ENCODE measurements at places on chromosomes 16 and 17. TPM values are rescaled to one million over a fixed set of nuclear protein-coding genes. Genes with fewer than 3 reads are reported as not detected.

The MYH11 gene
- not detected for total RNA-seq

DNA sequence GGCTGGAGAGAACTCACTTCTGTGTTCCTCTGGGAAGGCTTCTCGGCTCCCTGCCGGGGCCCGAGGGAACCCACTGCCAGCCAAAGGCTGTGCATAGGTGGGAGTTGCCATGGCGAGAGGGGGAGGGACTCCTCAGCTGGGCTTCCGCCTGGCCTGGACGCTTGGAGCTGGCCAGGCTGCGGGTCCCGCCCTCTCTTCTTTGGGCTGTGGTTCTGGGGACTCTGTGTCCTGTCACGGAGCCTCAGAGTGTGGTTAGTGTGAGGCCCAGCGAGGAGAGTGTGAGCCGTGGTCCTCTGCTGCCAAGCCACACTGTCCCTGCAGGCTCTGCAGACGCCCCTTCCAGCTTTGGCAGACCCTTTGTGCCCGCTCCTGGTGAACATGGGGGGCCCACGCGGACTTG is 123.1 kb downstream of the OR1D5 start:
- no peak overlapping the region for H3K4me3 ChIP-seq
- H3K27ac ChIP-seq, result no peak overlapping the region
- no peaks in the 10 kb centered on the region for H3K36me3 ChIP-seq
- no peaks in the 10 kb centered on the region for H3K4me1 ChIP-seq
- no peaks in the 10 kb centered on the region for H3K27me3 ChIP-seq

The EFCAB3 gene
- not detected for total RNA-seq

The KCNG4 gene
- total RNA-seq, result not detected

The XAF1 gene
- not detected for total RNA-seq

DNA sequence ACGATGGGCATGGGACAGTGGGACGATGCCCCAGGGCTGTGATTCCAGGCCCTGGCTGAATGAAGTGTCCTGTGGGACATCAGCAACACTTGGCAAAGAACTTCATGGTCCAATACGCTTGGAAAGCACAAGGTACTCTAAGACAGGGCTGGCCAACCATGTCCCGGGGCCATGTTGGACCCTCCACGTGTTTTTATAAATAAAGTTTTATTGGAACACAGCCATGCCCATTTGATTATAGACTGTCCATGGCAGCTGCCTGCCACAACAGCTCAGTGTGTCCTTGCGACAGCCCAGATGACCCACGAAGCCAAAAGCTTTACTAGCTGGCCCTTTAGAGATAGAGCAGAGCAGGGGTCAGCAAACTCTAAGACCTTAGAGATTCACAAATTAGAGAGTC is 282.1 kb downstream of the C16orf95 start:
- H3K4me3 ChIP-seq, result no peak overlapping the region
- H3K4me1 ChIP-seq, result no peaks in the 10 kb centered on the region
- no peak for DNase-seq
- no peaks in the 10 kb centered on the region for H3K36me3 ChIP-seq
- H3K27me3 ChIP-seq, result no peaks in the 10 kb centered on the region
